ENCODE measurements at places on chromosomes 1 and 21.

- DNase-seq: no peak
These were observed 8.0 kb upstream of the LEPR start for GRCh38 chr1:65412256-65412983.

DNA sequence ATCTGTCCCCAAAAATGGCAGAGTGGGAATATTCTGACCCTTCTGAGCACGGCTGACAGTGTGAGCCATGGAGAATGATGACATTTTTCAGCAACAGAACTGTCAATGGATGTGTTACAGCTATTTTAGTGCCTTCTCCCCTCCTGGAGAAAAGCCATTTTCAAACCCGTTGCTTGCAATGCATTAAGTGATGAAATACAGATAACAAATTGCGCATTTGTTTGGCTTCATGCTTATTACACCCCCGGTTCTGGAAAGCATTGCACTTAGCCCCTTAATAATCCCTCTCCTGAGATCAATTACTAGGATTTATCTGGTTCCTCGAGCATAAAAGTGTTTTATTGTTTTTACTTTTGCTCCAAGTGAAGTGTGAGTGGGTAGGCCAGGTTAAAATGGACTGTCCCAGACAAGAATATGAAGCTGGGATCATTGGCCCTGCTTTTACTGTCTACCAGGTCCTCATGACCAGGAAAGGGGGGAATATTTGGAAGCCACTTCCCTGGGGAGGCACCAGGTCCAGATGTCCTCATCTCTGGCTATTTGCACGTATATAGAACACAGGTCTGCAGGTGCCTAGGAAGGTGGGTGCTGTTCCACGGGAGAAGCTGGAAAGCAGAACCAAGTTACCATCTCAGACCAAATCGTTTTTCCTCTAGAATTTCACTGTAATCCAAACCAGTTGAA lies 37.5 kb upstream of the HHAT start:
- DNase-seq: peak; percentile 56

DNA sequence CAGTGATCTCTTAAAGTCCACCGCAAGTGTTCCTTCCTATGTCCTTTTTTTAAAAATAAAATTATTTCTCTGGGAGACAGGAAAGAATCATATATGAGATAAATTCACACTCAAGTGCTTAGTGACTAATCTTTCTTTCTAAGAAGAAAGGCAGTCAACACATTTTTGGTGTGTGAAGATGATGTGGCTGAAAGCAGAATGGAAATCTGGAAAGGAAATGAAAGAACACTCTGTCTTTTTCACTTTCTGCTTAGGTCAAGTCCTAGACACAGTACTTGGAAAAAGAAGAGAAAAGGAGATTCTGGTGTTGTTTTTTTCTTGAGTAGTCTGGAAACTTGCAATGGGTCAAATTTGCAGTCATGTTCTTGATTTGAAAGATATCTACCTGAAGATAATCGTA lies 45.5 kb upstream of the PRRX1 start:
- no peak for DNase-seq

GRCh38 chr1:119316870-119317416 lies 51.6 kb upstream of the HAO2 start:
- DNase-seq: no peak

- DNase-seq: no peak
These were observed 97.1 kb downstream of the MACF1 start for GRCh38 chr1:39301606-39302005.

DNA sequence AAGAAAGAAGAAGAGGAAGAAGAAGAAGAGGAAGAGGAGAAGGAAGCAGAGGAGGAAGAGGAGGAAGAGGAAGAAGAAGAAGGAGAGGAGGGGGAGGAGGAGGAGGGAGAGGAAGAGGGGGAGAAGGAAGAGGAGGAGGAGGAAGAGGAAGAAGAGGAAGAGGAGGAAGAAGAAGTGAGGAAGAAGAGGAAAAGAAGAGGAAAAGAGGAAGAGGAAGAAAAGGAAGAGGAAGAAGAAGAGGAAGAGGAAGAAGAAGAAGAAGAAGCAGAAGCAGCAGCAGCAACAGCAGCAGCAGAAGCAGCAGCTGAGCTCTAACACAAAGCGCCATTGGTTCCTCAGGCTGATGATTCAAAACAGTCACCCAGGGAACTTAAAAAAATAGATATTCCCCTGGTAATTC lies 34.0 kb downstream of the DNAI4 start:
- no peak for DNase-seq

Data from femur (tissue), 1 donor.